ENCODE measurements at places on chromosomes 4 and X.

GRCh38 chrX:112846187-112846586 is 5.6 kb upstream of the AMOT start:
- DNase-seq = no peak

- no peak for DNase-seq
Observed at GRCh38 chr4:109026588-109026987, 263.7 kb upstream of the ETNPPL start.

DNA sequence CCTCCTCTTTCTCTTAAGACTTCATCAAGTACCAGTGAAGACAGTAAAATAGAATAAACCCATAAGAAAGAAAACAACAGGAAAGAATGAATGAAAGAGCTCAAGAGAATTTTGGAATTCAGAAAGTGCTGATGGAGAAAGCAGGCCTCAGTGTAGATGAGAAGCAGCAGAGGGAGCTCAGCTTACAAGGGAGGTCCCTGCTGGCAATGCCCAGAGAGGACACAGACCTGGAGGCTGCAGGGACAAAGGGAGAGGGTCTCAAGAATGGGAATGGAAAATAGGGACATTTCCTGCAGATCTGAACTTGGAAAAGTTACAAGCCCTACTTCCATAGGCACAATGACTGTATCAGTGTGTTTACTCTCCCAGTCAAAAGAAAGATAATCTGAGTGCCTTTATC is 64.5 kb upstream of the MAGEA10 start:
- no peak for DNase-seq

- no peak for DNase-seq
Observed at GRCh38 chrX:71533516-71533850, 579 bp downstream of the OGT start.

- DNase-seq = no peak
Observed at GRCh38 chrX:21132686-21133393, 241.4 kb upstream of the CNKSR2 start.

DNA sequence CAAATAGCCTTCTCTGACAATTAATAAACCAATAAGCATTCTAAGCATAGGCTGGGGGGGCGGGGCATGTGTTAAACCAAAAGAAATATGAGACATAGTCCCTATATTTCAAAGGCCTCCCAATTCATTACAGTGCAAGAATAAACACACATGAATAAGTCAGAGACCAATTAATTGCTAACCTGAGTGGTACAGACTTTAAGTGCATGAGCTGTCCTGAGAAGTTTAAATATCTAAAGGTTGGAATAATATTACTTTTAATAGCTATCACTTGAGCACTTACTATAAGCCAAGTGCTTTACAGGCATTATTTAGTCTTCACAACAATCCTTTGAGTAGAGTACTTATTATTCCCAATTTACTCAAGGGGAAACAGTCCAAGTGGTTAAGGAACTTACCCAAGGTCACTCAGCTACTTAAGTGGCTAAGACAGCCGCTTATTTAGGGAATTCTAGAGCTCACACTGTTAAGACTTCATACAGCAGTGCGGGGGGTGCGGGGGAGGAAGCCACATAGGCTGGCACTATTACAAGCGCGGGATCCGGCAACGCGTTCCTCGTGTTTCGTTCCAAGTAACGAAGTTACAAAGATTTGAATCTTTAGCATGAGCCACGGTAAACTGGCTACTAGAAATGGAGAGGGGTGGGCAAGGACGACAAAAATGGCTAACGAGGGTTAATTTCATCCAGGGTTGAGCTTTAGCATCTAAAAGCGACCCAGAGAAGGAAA is 1.4 kb downstream of the THOC2 start:
- DNase-seq = peak; percentile 29

GRCh38 chr4:5988086-5988845 is 30.0 kb downstream of the C4orf50 start:
- no peak for DNase-seq

GRCh38 chrX:19190902-19191301 is 68.6 kb upstream of the ADGRG2 start:
- DNase-seq = no peak

DNA sequence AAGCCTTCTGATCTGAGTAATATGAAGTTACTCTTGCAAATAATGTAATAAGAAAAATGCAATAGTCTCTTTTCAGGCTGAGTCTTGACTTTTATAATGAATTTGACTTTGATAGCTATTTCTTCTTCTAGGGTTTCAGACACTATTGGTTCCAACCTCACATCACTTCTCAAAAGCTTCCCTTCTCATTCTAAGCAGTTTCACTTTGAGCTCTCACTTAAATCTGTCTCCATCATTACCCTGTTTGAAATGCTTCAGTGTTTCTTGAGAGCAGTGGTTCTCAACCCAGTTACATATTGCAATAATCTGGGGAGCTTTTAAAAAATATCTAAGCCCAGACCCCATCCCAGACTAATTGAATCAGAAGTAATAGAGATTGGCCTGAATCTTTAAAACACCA is 40.5 kb upstream of the BMP2K start:
- DNase-seq = no peak

- DNase-seq = no peak
Observed at GRCh38 chrX:49704691-49705404, 9.1 kb upstream of the PAGE1 start.

GRCh38 chrX:51435101-51435500 is 61.3 kb downstream of the NUDT11 start:
- DNase-seq = no peak

GRCh38 chrX:113033966-113034680 is 193.5 kb upstream of the AMOT start:
- DNase-seq = no peak

DNA sequence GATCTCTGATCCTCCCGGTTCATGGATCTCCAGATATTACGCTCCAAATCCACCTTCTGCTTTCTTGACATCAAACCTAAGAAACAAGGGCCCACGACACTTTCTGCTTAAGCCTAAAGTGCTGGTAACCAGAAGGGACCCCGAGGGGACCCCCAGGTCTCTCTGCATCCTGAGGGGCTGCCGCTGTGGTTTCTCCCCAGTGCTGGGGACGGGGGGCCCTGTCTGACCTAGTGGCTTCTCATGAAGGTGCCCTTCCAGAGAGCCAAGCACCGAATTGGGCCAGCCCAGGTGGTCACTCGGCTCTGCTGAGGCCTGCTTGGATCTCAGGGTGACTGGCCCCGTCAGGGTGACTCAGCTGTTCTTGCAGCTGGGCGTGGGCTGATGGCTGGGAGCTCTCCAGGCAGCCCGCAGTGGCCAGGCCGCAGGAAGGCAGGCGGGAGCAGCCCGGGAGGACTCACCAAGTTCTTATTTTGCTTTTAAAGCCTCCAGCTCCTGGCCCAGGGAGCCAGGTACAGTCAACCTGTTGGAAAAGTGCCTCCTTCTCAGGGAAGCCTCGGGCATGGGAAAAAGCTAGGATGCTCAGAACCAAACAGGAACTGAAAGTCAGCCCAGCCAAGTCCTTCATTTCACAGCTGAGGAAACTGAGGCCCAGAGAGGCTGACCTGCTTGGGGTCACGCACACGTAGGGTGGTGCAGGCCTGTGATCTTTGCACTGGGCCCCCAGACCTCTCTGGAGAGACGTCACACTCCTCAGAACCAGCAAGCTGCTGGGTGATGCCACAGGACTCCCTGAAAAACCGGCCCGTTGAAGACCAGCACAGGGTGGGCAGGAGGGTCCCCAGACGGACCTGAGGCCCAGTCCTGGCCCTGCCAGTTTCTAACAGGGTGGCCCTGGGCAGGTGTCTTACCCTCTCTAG is 16.7 kb downstream of the BLOC1S4 start:
- DNase-seq = peak; percentile 94

GRCh38 chr4:88933414-88934160 is 123.4 kb downstream of the FAM13A start:
- no peak for DNase-seq

GRCh38 chr4:137735561-137736104 is 203.3 kb upstream of the PCDH18 start:
- no peak for DNase-seq

GRCh38 chr4:98867648-98868047 is 61.3 kb downstream of the EIF4E start:
- DNase-seq = no peak

- DNase-seq = no peak
Observed at GRCh38 chr4:53994382-53995102, 69.9 kb downstream of the CHIC2 start.

DNA sequence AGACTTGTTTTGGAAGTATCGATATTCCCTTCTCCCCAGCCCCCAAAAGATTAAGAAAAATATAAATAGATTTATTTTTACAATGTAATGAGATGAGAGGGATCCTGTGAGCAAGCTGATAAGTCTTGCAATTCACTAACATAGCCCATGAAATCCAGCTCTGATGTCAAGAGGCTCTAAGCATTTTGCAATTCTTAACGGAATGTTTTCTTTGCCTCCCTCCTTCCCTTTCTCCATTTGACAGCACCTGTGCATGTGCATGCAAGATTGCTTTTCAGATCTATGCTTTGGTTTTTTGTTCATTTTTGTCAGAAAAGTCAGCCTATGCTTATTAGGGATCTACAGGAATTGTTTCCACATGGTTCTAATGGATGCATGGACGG is 169.9 kb downstream of the SLIT2 start:
- no peak for DNase-seq

- no peak for DNase-seq
Observed at GRCh38 chr4:48509543-48509942, 19.5 kb downstream of the ZAR1 start.

- DNase-seq = peak; percentile 3
Observed at GRCh38 chr4:108937066-108937465, 174.2 kb upstream of the ETNPPL start.

- peak; percentile 77 for DNase-seq
Observed at GRCh38 chrX:19370061-19370460, 26.3 kb downstream of the PDHA1 start.

- DNase-seq = peak; percentile 62
Observed at GRCh38 chrX:56813318-56813837, 84.3 kb downstream of the NBDY start.

DNA sequence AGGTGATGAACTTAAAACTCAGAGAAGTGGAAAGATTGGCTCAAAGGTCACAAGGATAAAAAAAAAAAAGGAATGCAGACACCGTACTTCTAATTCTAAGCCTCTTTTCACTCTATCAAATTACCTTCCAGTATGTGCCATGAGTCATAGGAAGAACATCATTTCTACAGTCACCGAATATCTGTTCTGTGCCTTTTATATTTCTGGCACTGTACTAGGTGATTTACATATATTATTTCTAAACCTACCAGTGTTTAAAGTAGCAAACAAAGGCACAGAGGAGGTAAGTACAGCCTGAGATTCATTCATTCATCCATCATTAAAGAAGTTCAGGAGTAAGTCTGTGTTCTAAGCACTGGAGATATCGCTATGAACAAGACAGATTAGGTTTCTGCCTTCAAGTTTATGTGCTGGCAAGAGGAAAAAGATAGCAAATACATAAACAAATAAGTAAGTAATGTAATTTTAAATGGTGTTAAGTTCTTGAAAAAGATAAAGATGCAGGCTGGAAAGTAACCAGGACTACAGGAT is 65.3 kb downstream of the PALLD start:
- no peak for DNase-seq

DNA sequence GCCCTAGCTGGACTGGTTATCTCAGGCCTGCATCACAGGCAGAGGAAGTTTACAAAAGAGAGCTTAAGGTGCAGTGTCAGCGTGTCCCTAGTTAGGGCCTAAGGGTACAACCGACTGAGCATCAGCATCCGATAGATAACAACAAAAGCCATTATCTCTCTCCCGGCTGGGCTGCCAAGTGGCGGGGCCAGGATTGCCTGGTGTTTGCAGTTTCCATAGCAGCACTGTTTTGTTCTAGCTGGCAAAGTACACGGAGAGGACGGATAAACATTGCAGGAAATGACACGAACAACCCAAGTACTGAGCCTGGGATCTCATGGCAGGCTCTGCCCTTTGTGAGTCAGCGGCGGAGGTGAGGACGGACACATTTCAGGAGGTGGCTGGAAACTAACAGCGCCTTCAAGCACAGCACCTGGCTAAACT is 104.7 kb upstream of the NOCT start:
- peak; percentile 44 for DNase-seq

- DNase-seq = peak; percentile 46
Observed at GRCh38 chrX:2342874-2343273, 157.9 kb downstream of the DHRSX start.

DNA sequence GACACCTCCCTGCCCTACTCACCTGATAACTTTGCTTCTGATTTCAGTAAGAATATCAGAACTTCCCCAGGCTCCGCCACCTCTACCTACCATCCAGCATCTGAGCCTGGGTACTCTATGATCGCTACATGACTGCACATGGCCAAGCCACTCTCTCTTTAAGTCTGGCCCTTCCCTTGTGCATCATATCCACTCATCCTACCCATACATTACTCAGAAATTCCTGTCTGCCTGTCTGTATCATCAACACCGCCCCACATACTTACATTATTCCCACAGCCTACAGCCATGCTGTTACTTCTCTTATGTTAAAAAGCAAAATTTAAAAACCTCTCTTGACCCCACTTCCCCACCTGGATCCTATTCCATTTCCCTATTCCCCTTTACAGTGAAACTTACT is 84.7 kb downstream of the SCD5 start:
- no peak for DNase-seq

DNA sequence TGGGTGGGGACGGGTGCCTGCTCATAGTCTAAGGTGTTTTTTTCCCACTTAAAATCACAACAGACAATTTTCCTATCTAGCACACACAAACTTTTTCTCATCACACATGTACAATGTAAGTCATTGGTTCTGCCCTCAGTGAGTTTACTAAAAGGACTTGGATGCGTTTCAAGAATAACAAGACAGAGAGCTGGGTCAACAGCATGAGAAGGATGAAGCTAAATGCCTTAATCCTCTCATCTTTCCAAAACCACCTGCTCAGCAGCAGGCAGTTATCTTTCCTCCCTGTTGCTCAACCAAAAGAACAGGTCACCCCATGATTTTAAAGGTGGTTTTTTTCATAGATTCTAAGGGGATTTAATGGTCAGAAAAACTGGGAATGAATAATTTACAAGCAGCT is 40.1 kb downstream of the OFD1 start:
- no peak for DNase-seq

- peak; percentile 21 for DNase-seq
Observed at GRCh38 chr4:169005453-169006099, 4.5 kb downstream of the CBR4 start.

DNA sequence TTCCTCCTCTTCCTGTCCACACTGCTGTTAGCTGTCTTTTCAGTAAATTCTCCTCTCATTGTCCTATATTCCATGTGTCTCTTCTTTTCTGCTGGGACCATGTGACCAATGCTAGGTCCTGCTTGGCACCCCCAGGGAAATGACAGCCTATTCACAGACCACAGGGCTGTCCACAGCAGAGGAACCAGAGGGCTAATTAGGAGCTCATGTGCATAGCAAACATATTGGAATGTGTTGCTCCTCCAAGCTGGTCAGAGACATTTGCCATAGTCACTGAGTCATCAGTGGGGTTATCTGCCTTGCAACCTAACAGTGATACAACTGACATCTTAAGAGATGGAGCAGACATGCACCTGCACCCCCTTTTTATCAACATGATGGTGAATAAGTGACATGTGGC is 67.9 kb upstream of the PUDP start:
- DNase-seq = peak; percentile 20

DNA sequence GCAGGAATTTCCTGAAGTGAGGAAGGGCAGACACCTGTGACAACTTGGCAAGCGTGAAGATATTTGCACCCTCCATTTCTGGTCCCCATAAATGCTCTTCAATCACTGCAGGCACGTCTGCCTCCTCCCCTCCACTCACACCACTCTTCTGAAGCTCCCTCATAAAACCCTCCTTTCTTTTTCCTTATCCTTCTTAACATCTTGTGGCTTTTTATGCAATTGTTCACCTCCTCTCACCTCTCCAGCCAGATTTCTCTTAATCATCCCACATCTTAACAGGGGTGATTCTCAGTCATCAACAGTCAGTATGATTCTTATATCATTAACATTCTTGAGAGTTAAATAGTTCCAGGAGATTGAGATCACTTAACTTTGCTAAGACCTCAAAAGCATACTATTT is 277.4 kb downstream of the SPRY1 start:
- DNase-seq = peak; percentile 6
